Activated CD4-positive, alpha-beta T cell treated with anti-CD3 and anti-CD28 coated beads, Interleukin-2, amount 10 ng/mL, durations not matched to agents 7 days and 5 days (primary cell): ENCODE measurements at places on chromosomes 1 and 21. TPM values are rescaled to one million over a fixed set of nuclear protein-coding genes. Genes with fewer than 3 reads are reported as not detected.

DNA sequence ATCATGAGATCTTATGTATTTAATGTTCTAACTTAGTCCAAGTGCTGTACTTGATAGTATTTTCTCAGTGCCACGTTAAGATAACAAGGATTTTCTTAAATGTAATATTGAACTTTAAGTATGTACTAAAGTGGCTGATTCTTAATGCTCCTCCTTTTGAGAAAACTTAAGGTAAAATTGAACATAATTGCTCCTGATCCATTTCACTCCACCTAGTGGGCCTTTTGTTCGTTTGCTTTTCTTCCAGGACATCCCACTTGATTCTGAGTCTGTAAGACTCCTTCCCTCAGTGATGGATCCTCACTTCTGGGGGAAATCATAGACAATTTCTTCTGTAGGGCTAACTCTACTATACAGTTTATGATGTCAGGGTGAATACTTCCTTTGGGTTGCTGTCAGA lies 173.1 kb downstream of the LMO4 start:
- DNase-seq = no peak
- H3K27me3 ChIP-seq = no peaks in the 10 kb centered on the region
- no peak overlapping the region for H3K27ac ChIP-seq
- no peaks in the 10 kb centered on the region for H3K36me3 ChIP-seq

DNA sequence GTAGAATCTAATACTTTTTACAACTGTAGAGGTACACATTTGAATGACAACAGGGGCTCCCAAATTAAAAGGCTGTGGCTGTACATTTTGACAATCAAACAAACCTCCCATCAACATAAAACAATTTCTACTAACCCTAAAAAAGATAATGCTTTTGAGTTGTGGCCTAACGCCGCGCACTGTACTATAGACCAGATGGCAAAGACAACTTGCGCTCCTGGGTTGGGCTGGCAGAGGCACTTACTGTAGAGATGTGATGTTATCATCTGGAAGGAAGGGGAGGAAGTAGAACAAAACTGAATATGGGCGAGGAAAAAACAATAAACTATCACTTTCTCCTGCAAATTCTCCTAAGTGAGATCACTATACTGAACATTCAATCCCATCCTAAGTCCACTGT lies 26.1 kb downstream of the SPRTN start:
- peaks cover 22% of the 10 kb centered on the region for H3K36me3 ChIP-seq
- no peaks in the 10 kb centered on the region for H3K27me3 ChIP-seq
- H3K27ac ChIP-seq = no peak overlapping the region
- H3K4me1 ChIP-seq = peaks cover 2% of the 10 kb centered on the region
- no peak overlapping the region for H3K4me3 ChIP-seq
- no peak for DNase-seq

DNA sequence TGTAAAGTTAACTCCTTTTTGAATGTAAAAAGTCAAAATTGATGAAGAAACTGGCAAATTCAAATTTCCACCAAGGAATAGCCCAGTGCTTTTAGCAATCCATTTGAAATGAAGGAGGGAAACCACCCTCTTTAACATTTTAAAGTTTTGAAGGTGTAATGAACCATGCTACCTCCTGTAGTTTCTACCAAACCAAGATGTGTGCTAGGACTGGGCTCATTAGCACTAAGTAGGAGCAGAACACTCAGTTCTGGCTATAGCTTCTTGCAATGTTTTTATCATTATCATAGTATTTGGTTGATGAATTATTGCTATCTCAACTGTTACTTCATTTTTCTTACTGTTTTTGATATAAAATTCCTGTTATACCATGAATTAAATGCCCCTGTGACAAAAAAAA lies 319.2 kb upstream of the ZRANB2 start:
- no peak overlapping the region for H3K27ac ChIP-seq
- H3K36me3 ChIP-seq = no peaks in the 10 kb centered on the region

GRCh38 chr1:185608177-185608576 lies 126.0 kb upstream of the HMCN1 start:
- no peaks in the 10 kb centered on the region for H3K36me3 ChIP-seq
- no peak overlapping the region for H3K4me3 ChIP-seq
- DNase-seq = no peak
- no peak overlapping the region for H3K27ac ChIP-seq

EEIG2 gene
- total RNA-seq = 14.5 TPM
